ENCODE measurements at places on chromosomes 3 and 15. TPM values are rescaled to one million over a fixed set of nuclear protein-coding genes. Genes with fewer than 3 reads are reported as not detected.

The ACKR2 gene
- total RNA-seq: 1.9 TPM

DNA sequence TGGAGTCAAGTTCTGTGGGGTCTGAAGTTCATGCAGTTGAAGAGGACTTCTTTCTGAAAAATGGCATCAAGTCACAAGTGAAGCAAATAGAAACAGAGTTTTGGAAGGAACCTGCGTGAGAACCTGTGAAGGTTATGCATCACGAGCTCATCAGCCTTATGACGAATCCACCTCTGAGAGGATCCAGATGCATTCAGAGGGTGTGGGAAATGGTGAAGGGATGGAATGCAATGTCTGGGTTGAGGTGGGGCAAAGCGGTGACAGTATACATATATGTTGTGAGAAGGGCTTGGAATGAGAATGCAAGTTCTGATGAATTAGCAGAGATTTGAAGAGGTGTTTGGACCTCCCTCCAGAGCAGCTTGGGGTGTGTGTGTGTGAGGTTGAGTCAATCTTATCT, 382.1 kb upstream of the TBL1XR1 start:
- H3K27ac ChIP-seq: no peak overlapping the region
- no peak for DNase-seq
- no peaks in the 10 kb centered on the region for H3K36me3 ChIP-seq
- no peaks in the 10 kb centered on the region for H3K27me3 ChIP-seq
- no peaks in the 10 kb centered on the region for H3K4me1 ChIP-seq
- H3K4me3 ChIP-seq: no peak overlapping the region

DNA sequence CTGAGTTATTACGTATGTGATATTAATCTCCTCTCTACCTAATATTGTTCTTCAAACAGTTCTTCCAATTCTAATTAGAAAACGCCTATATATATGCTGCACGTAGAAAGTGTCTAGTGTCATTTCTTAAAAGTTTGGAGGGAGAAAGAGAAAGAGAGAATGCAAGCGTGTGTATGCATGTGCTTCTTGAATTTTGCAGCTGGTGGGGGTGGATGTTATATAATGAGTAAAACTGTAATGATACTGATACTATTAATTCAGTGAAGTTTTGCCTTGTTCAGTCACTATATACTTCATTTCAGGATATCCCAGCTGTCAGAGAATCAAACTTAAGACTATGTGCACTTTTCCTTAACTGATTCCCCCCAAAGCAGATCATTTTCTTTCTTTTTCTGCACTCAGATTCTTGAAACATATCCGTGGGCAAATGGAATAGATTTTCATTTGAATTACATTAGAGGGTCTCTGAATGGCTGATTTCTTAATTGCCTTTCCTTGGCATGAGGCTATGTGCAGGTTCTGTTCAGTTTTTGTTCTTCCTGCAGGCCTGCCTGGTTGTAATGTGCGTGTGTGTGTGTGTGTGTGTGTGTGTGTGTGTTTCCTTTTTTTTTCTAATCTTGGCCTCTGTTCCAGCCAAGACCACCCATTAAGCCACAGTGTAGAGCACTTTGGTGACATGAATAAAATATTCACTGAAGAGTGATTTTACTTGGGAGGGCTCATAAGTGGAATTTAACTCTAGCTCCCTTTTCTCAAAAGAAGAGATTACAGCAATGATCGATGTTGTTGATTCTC, 617.5 kb downstream of the RBMS3 start:
- no peaks in the 10 kb centered on the region for H3K36me3 ChIP-seq
- no peak for DNase-seq
- H3K4me1 ChIP-seq: no peaks in the 10 kb centered on the region
- no peak overlapping the region for H3K27ac ChIP-seq
- H3K27me3 ChIP-seq: no peaks in the 10 kb centered on the region

GRCh38 chr3:103372031-103372430, 937.2 kb downstream of the ZPLD1 start:
- no peak overlapping the region for H3K4me3 ChIP-seq
- no peaks in the 10 kb centered on the region for H3K27me3 ChIP-seq
- no peak for DNase-seq

The ECE2 gene
- not detected for total RNA-seq

The CCDC54 gene
- total RNA-seq: not detected

DNA sequence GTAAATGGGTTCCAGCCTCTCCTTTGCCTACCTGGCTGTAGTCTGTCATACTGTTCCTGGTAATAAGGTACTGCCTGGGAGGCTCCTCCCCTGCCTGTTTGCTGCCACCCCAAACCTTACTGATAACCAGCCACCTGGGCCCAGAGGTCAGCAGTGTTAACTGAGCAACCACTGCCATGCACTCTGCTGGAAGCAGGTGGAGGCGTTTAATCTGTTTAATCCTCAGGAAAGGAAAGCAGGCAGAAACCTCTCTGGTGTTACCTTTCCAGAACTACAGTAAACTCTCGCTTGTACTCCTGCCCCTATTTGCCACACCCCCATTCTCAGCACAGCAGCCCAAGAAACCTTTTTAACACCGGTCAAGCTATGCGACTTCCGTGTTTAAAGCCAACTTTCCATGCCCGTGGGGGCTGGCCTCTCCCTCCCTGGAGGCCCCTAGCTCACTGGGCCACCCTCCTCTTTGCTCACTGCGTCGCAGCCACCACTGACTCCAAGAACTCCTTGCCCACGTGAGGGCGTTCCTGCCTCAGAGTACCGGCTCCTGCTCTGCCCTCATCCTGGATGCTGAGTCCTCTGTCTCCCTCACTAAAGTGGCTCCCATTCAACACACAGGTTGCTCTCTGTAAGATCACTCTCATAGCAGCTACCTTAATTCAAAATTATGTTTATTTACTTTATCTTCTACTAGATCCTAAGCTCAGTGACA, 8.3 kb downstream of the BDH1 start:
- DNase-seq: peak; percentile 80
- peaks cover 7% of the 10 kb centered on the region for H3K4me1 ChIP-seq
- peak overlapping the region; percentile 72 for H3K27ac ChIP-seq
- no peak overlapping the region for H3K4me3 ChIP-seq
- no peaks in the 10 kb centered on the region for H3K36me3 ChIP-seq

The ACAA1 gene
- 141 TPM for total RNA-seq

- no peaks in the 10 kb centered on the region for H3K27me3 ChIP-seq
- no peak for DNase-seq
- H3K36me3 ChIP-seq: no peaks in the 10 kb centered on the region
- no peak overlapping the region for H3K4me3 ChIP-seq
- H3K27ac ChIP-seq: no peak overlapping the region
Observed at GRCh38 chr15:79513940-79514339, 81.8 kb downstream of the MINAR1 start.

The FRMD4B gene
- 20.7 TPM for total RNA-seq

The CLDN16 gene
- total RNA-seq: 0.77 TPM

DNA sequence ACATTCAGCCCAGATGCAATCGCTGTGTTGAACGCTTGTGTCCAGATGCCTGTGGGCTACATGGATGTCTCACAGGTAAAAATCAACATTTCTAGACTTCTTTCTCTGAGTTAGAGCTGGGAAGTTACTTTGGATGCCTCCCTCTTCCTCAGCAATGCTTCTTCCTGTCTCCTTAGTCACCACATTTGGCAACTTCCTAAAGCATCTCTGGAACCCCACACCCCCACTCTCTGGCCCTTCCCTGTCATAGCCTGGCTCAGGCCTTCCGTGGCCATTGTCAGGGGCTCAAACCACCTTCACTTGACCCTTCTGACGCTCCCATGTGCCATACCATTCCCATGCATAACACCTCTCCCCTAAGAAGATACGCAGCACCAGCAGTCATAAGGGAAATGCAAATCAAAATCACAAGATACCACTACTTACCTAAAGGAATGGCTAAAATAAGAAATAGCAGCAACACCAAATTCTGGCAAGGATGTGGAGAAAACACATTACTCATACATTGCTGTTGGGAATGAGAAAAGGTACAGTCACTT, 21.6 kb upstream of the RGMA start:
- H3K4me1 ChIP-seq: no peaks in the 10 kb centered on the region
- H3K27ac ChIP-seq: no peak overlapping the region
- DNase-seq: no peak
- peaks cover 35% of the 10 kb centered on the region for H3K27me3 ChIP-seq

- no peaks in the 10 kb centered on the region for H3K27me3 ChIP-seq
- no peak overlapping the region for H3K27ac ChIP-seq
- DNase-seq: peak; percentile 64
Observed at GRCh38 chr3:100316641-100317069, 17.9 kb upstream of the NIT2 start.

GRCh38 chr15:57551715-57552677, 39.7 kb upstream of the MYZAP start:
- no peaks in the 10 kb centered on the region for H3K36me3 ChIP-seq
- H3K27ac ChIP-seq: peak overlapping the region; percentile 97
- no peak overlapping the region for H3K4me3 ChIP-seq
- no peaks in the 10 kb centered on the region for H3K27me3 ChIP-seq
- DNase-seq: peak; percentile 69

- no peaks in the 10 kb centered on the region for H3K36me3 ChIP-seq
- H3K4me1 ChIP-seq: no peaks in the 10 kb centered on the region
- H3K4me3 ChIP-seq: no peak overlapping the region
- H3K27ac ChIP-seq: no peak overlapping the region
Observed at GRCh38 chr3:14774431-14774830, 44.3 kb upstream of the FGD5 start.

DNA sequence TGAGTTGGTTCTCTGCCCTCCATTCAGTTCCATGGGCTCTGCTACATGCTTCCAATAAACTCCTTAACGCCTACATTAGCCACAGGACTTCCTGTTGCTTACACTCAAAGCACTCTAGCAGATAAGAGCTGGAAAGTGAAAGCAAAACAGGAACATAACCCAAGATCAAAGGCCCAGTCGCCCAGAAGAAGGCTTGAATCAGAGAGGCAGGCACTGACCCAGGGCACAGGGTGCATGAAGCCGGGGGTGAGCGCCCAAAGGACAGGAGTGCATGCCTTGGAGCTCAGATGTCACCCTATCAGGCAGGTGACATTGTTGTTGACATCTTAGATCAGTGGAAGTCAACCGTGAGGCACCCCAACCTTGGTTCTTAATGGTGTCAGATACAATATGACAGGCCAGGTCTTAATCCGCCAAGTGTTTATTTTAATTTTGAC, 235.1 kb downstream of the UACA start:
- no peaks in the 10 kb centered on the region for H3K36me3 ChIP-seq
- peaks cover 19% of the 10 kb centered on the region for H3K4me1 ChIP-seq
- peak; percentile 42 for DNase-seq
- H3K27me3 ChIP-seq: peaks cover 5% of the 10 kb centered on the region

DNA sequence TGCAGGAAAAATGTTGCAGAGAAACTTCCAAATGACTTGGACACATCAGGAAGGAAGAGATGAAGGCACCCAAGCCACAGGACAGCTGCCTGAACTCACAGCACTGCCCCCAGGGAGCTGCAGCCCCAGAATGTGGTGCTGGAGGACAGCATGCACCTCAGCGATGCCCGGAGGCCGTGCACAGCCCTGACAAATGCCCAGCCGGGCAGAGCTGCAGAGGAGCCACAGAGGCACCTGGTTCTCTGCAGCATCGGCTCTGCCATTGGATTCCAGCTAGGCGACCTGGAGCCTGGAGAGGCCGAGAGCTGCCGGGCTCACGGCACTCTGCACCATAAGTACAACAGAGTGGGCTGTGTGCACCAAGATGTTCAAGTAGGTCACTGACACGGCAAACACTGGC, 97.5 kb downstream of the OCA2 start:
- H3K4me3 ChIP-seq: no peak overlapping the region
- H3K27ac ChIP-seq: no peak overlapping the region
- H3K36me3 ChIP-seq: no peaks in the 10 kb centered on the region
- H3K27me3 ChIP-seq: no peaks in the 10 kb centered on the region
- H3K4me1 ChIP-seq: no peaks in the 10 kb centered on the region

DNA sequence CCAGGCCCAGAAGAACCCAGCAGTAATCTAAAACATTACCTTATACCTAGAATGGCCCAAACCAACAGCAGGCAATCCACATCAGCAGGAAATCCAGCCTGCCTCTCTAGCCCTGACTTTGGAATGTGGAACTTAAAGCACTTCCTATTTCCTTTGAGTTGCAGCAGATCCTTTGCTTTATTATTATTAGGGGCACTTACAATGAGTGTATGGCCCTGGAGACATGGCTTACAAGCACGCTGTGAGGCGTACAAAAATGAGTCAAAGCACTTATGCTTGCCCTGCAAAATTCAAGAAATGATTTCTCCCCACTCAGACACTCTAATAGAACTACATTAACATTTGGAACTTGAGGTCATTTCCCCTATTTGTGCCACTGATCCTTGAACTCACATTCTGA, 9.5 kb upstream of the KNSTRN start:
- no peaks in the 10 kb centered on the region for H3K4me1 ChIP-seq
- H3K27me3 ChIP-seq: no peaks in the 10 kb centered on the region
- no peak overlapping the region for H3K27ac ChIP-seq
- no peak overlapping the region for H3K4me3 ChIP-seq
- no peak for DNase-seq
- no peaks in the 10 kb centered on the region for H3K36me3 ChIP-seq

DNA sequence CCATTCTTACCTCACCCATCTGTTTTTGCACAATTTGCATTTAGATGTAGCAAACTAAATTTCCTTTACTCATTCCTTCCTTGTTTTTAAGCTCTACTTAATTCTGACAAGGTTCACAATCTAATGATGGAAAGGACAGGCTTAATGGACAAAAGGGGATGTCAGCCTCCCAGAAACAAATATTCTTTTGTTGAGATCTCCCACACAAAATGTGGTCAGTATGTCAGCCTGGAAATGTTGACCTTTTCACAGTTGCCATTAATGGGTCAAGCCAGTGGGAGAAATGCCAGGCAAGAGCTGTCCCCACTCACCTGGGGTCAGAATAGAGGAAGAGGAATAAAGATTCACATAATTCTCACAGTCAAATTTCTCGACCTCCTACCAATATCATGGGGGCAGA, 27.0 kb downstream of the WWTR1 start:
- H3K27ac ChIP-seq: no peak overlapping the region
- no peaks in the 10 kb centered on the region for H3K36me3 ChIP-seq
- H3K4me3 ChIP-seq: no peak overlapping the region

The DPH6 gene
- 21.7 TPM for total RNA-seq

DNA sequence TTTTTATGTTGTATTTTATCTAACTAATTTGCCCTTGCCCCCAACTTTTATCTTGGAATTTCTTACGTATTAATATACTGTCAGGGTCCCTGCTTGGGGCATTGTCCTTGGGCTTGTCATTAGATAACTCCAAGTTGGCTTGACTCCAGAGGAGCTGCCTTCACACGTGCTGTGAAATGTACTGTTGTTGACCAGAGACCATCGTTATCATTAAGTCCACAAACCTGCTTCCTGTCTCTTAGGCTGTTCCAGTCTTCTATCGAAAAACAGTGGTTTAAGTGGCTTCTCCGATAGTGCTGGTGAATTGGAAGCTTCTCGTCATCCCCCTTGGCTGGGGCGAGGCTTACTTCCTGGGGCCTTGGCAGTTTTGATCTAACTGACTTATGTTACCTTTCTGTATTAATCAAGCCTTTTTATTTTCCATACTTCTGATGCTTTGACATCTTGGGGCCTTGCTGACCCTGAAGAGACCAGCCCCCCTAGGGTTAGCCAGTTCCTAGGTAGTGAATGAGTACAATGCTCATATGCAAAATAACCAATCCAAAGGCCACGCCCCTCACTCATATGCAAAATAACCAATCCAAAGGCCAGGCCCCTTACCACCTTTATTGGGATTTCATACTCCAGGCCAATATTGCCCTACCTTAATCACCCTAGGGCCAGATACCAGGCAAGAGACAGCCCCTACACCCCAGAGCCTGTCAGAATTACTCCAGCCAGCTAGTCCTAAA, 164.5 kb downstream of the IGF1R start:
- DNase-seq: peak; percentile 46
- no peaks in the 10 kb centered on the region for H3K36me3 ChIP-seq
- H3K4me1 ChIP-seq: no peaks in the 10 kb centered on the region
- no peaks in the 10 kb centered on the region for H3K27me3 ChIP-seq
- no peak overlapping the region for H3K4me3 ChIP-seq

Data from hepatocyte (in vitro differentiated cells).